HAP-1 (cell line): ENCODE measurements at places on chromosomes 13 and 19.

GRCh38 chr13:51639171-51639570, 54.9 kb downstream of the WDFY2 start:
- no peak for DNase-seq

GRCh38 chr19:48867746-48868113, 687 bp downstream of the PLEKHA4 start:
- no peak for DNase-seq

GRCh38 chr13:46603165-46603603, 50.2 kb downstream of the LRCH1 start:
- no peak for DNase-seq

DNA sequence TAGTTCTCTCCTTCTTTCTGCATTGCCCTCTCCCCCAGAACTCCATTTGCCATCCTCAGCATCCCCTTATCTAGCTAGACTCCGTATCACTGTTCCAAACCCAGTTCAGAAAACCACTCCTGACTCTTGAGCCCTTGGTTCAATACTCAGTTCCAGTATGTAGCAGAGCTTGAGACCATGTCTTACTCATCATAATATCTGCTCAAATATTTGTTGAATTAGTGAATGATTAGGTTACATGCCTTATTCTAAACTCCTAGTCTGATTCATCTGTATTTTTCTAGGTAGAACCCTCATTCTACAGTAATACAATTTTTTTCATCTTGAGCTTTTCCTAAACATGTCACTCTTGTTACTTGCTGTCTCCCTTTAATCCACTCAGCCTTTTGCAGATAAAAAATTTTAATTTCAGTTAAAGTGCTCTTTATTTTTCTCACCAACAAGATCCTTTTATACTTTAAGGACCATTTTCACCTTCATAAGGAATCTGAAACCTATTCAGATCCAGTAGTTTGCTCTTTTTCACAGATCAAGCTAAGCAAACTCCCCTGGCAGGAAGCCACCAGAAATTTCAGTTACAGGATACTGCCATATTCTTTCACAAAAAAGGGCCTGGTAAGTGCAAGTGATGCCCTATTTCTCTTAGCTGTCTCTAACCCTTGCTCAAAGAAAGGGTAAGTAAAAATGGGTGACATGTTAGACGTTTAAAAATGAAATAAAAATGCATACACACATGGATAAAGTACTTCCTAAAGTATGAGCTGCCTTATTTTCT, 23.1 kb upstream of the INTS6 start:
- no peak for DNase-seq

DNA sequence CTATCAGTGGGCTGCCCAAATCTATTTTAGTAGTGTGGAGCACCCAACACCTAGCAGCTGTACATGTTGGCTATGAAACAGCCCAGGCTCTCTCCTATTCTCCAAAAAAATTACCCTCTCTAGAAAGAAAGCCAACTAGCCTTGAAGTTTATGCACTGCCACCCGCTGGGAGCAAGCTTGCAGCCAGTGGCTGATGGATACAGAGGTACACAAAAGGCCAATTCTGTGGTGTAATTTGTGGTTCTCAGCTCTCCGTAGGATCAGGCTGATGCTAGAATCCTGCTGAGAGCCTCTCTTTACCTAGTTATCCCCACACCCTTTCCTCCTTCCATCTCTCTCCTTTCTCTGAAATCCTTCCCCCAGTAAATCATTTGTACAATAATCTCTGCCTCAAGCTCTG, 1120.7 kb downstream of the DIAPH3 start:
- DNase-seq, result no peak
